Placental epithelial cell (primary cell): ENCODE measurements at places on chromosomes 3 and 15. TPM values are rescaled to one million over a fixed set of nuclear protein-coding genes. Genes with fewer than 3 reads are reported as not detected.

TCAIM gene
- total RNA-seq = 24.3 and 38.6 TPM in 2 replicates

SI gene
- not detected in 2 replicates for total RNA-seq

RPL22L1 gene
- total RNA-seq = 44.0 and 66.8 TPM in 2 replicates

MYH15 gene
- 0.39 and 4.1 TPM in 2 replicates for total RNA-seq

SIDT1 gene
- total RNA-seq = not detected in 2 replicates

MRPS11 gene
- 24.4 and 25.1 TPM in 2 replicates for total RNA-seq
